ENCODE measurements at places on chromosomes 3 and 15.

- no peak for DNase-seq
Observed at GRCh38 chr15:23773093-23773492, 86.0 kb upstream of the NDN start.

- DNase-seq: no peak
Observed at GRCh38 chr3:126257174-126257573, 76.8 kb upstream of the ALDH1L1 start.

- peak; percentile 23 for DNase-seq
Observed at GRCh38 chr15:58932710-58933280, 684 bp downstream of the SLTM start.

- no peak for DNase-seq
Observed at GRCh38 chr3:58198362-58198761, 12.4 kb downstream of the DNASE1L3 start.

GRCh38 chr3:39106281-39106811, 1.1 kb downstream of the GORASP1 start:
- DNase-seq: peak; percentile 41
